ENCODE measurements at places on chromosomes 2 and 18.

GRCh38 chr2:28344756-28345373, 47.8 kb upstream of the FOSL2 start:
- DNase-seq = no peak

GRCh38 chr2:1518867-1519530, 105.7 kb downstream of the TPO start:
- no peak for DNase-seq

GRCh38 chr2:45688479-45689298, 37.2 kb downstream of the PRKCE start:
- no peak for DNase-seq

DNA sequence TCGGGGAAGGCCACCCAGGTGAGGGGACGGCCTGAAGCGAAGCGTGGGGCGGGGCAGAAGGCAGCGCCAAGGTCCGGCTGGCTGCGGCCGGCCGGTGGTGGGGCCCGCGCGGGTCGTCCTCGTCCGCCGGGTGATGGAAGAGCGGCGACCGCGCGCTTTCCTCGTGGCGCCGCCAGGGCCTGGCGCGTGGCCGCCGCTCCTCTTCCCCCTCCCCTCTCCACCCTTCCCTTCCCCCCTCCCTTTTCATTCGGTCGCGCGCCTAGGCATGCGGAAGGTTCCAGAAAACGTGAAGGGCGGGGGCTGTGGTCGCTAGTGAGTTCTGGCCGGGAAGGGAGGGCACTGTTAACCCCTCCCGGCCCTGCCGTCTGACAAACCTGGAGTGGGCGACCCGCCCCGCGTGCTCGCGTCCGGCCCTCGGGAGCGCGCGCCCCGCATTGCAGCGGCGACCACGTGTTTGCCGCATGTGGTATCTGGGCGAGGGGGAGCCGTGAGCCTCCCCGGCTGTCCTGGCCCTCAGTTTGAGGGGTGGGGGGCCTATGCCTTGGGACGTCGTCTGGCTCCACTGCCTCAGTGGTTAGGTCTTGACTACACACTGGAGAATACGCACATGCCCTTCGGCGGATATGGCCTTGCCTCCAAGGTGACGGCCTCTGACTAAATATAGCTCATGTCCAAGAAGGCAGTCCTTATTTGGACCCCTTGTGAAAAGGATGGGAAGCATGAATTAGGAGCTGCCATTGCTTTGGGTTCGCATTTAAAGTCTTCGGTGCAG, 579 bp downstream of the MAT2A start:
- DNase-seq = peak; percentile 81

GRCh38 chr2:102082571-102083392, 59.8 kb upstream of the IL1R1 start:
- DNase-seq = peak; percentile 64

- no peak for DNase-seq
These were observed 4.5 kb upstream of the RND3 start for GRCh38 chr2:150491943-150492342.

GRCh38 chr2:204790076-204790475, 244.8 kb downstream of the PARD3B start:
- no peak for DNase-seq

DNA sequence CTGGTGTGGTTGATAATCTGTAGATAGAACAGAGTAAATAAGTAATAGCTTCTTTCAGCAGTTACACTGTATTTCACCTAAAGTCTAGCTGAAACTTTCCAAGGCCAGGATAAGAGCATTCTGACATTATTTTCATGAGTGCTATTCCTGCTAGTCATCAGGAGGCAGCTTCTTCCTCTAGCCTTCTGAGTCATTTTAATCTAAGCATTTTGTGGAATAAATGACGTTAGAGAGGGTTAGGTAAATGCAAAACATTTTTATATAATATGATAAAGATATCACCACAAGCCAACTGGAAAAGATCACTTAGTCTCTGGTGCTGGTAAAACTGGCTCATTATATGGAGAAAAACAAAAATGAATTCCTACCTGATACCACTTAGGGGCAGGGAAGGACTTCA, 138.5 kb downstream of the MEP1B start:
- DNase-seq = no peak

DNA sequence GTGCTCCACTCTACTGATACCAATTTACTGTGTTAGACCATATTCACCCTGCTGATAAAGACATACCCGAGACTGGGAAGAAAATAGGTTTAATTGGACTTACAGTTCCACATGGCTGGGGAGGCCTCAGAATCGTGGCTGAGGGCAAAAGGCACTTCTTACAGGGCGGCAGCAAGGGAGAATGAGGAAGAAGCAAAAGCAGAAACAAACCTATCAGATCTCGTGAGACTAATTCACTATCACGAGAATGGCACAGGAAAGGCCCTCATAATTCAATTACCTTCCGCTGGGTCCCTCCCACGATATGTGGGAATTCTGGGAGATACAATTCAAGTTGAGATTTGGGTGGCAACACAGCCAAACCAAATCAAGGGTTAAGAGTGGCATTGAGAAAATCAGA, 65.2 kb downstream of the LDLRAD4 start:
- no peak for DNase-seq

- DNase-seq = no peak
These were observed 531.2 kb upstream of the VRK2 start for GRCh38 chr2:57515366-57515765.

- no peak for DNase-seq
These were observed 68.4 kb downstream of the TWIST2 start for GRCh38 chr2:238916176-238916874.

GRCh38 chr18:44602845-44603244, 77.8 kb upstream of the SETBP1 start:
- DNase-seq = no peak

GRCh38 chr2:50513724-50514123, 518.2 kb downstream of the NRXN1 start:
- no peak for DNase-seq

- no peak for DNase-seq
These were observed 420.3 kb upstream of the CHAC2 start for GRCh38 chr2:53347269-53347668.

- DNase-seq = no peak
These were observed 61.3 kb downstream of the UBE2E3 start for GRCh38 chr2:181041661-181042060.

DNA sequence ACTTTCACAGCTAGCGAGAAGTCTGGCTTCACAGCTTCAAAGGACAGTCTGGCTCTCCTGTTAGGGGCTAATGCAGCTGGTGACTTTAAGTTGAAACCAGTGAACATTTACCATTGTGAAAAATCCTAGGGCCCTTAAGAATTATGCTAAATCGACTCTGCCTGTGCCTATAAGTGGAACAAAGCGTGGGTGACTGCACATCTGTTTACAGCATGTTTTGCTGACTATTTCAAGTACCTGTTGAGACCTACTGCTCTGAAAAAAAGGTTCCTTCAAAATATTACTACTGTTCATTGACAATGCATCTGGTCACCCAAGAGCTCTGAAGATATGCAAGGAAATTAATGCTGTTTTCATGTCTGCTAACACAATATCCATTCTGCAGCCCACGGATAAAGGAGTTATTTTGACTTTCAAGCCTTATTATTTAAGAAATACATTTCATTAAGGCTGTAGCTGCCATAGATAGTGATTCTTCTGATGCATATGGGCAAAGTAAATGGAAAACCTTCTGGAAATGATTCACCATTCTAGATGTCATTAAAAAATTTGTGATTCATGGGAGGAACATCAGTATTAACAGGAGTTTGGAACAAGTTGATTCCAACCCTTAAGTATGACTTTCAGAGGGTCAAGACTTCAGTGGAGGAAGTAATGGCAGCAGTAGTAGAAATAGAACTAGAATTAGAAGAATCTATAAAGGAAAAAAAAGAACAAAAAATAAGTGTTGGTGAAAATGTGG, 48.9 kb downstream of the POLR1A start:
- DNase-seq = no peak

DNA sequence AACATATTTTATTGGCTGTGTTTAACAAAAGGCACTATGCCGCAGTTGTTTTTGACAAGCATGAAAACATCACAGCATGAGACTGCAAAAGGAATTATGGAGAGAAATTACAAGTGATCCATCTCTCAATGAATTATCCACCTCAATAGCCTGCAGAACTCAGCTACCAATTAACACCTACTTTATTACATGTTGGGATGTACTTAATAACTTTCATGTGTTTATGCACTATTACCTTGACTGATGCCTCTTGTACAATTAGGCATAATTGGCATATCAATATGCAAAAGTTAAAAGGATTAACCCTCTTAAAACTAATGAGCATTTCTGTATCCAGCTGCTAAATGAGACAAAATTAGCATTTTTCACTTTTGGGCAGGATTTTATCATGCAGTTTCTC, 27.8 kb downstream of the ARHGAP15 start:
- no peak for DNase-seq

DNA sequence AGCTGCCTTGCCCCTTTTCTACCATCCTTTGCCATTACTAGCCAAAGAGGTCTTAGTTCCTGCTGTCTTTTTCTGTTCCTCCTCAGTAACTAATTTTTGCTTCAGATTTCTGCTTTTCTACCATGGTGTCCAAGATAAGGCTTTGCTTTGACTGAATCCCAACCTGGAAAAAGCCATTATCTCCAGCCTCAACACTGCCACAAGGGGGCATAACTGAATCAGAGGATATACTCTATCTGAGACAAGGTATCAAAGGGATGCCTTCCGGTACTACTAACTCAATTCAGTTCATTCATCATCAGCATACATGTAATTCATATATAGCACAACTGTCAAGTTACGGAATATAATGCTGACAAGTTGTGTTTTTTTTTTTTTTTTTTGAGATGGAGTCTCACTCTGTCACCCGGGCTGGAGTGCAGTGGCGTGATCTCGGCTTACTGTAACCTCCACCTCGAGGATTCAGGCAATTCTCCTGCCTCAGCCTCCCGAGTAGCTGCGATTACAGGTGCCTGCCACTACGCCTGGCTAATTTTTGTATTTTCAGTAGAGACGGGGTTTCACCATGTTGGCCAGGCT, 11.4 kb downstream of the OSGEPL1 start:
- peak; percentile 44 for DNase-seq

DNA sequence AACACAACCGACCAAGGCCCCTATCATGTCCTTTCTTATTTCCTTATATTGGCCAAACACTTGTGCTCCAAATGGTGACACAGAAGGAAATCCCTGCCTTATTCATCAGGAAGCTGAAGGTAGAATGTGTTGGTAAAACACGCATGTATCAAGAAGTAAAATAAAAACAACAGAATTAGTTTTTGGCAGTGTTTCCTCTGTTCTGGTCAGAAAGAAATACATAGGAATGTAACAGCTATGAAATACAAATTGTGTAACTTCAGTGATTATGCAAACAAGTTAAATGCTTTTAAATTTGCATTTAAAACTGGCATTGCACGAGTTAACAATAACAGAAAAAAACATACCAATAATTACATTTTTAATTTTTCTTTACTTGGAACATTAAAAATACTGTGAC, 19.3 kb downstream of the ST6GAL2 start:
- DNase-seq = no peak

GRCh38 chr2:40200366-40200915, 251.4 kb downstream of the SLC8A1 start:
- no peak for DNase-seq

DNA sequence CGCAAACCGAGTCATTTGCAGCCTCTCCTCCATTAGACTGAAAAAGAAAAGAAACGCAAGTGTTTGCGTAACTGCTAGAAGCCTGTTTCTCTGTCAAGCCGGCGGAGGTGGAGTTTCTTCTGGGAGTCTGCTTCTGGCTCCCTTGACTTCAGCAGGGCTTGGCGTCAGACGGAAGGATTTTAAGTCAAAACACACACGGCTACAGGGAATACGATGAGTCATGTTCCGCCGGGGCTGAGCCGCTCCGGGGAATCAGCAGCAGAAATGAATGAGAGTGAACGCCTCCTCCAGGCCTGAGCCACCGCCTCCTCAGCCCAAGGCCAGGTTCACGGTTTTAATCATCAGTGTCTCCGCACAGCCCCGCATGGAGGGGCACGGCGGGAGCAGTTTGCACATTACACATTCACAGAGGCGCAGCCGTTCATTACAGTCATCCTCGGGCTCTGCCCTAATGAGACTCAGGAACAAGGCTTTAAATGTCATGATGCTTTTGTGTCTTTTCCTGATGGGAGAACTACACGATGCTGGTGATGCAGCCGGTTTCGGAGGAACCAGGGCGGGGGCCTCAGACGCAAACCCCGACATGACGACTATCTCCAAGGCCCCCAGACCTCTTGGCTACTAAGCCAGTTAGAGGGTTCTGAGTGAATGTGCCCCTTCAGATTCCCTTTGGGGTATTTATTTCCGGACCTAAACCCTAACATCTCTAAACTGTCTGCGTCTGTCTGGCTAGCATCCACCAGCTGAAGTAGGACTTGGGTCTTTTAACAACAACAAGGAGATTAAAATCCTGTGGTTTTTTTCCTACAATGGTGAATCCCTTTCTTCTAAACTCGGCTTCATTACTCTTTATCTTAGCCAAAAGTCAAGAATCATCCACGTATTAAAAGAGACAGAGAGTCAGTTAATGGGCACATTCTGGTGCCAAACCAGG, 11.1 kb upstream of the SCG2 start:
- no peak for DNase-seq

- DNase-seq = no peak
These were observed 86.5 kb downstream of the XDH start for GRCh38 chr2:31328026-31328425.

GRCh38 chr2:232779934-232780333, 3.6 kb upstream of the KCNJ13 start:
- DNase-seq = no peak

DNA sequence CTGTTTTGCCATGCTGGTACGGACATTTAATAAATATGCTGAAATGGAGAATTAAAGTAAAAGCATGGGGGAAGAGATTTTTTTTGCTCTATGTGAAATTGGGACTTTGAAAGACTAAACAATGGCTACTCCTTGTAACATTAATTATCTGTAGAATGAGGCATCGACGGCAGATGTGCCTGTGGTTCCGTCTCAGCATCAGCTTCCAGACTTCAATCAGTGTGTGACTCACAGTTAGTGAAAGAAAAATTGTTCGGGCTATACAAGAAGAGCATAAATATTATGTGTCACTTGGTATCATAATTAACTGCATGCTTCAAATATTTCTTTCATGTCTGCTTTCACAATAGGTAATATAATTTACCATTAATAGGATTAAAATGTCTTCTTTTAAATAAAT, 117.0 kb upstream of the SMIM21 start:
- no peak for DNase-seq

DNA sequence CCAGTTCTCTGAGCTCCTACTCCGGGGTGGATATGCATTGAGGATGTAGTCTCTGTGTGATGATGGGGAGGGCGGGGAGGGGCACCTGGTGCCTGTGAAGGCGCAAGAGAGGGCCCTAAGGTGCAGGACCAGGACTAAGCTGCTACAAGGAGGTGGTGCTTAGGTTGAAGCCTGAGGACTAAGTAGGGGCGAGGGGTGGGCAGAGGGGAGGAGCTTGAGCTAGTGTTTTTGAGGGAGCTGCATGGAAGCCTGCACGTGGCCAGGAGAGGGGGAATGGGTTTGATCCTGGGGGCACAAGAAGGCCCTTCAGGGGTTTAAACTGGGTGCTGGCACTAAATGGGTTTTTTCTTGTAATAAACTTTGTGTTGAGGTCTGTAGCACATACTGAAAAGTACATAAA, 105.0 kb downstream of the UGGT1 start:
- DNase-seq = no peak

DNA sequence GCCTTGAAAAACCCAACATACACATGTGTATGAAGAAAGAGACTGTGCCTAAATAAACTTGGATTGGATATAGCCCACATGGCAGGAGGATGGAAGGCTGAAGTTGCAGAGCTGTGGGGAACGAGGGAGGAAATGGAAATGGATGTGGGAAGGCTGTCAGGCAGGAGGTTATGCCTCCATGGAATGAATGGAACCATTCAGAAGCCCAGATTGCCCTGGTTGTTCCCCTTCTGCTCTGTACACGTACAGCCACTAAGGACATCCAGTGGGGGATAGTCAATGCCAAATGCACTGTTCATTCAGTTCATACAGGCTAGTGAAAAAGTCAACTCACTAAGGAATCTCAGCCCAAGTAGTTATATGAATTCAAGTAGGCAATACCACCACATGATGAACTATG, 463.7 kb downstream of the TNS1 start:
- DNase-seq = no peak

Measured in stimulated activated CD4-positive, alpha-beta T cell treated with anti-CD3 and anti-CD28 coated beads, Interleukin-2, amount 100 ng/mL, for 24 hours (primary cell).